ENCODE measurements at places on chromosomes 3 and 15. TPM values are rescaled to one million over a fixed set of nuclear protein-coding genes. Genes with fewer than 3 reads are reported as not detected.

Gene P2RY13
- total RNA-seq: not detected

Gene CD96
- 0.94 TPM for total RNA-seq

Gene CFAP20DC
- 6.1 TPM for total RNA-seq

Gene LMAN1L
- not detected for total RNA-seq

Gene ARHGEF26
- 12.8 TPM for total RNA-seq

Gene SLC2A2
- total RNA-seq: not detected

Gene HHLA2
- total RNA-seq: 0.07 TPM

Gene TRPM1
- total RNA-seq: 1.2 TPM

Gene TRAK1
- total RNA-seq: 41.0 TPM

Gene PIF1
- 249 TPM for total RNA-seq

Gene FILIP1L
- total RNA-seq: 0.11 TPM

Gene CPEB1
- total RNA-seq: 2.5 TPM

Gene APOD
- not detected for total RNA-seq

Gene SAXO2
- 3.8 TPM for total RNA-seq

Gene THUMPD3
- 67.5 TPM for total RNA-seq

DNA sequence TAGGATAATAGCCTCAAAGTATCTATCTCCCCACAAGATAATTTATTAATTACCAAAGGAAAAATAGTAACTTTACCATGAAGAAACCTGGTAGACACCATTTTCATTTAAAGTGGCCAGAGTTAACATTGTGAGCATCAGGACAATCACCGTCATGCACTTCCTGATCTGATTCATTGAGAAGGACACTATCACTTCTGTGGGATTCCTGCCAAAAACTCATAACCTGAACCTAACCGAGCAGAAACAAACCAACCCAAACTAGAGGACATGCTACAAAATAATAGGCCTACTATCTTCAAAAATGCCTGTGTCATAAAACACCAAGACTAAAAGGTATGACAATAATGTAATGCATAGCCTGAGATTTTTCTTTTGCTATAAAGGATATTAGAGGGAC, 39.0 kb downstream of the FSIP1 start:
- DNase-seq: no peak

GRCh38 chr15:55770806-55771205, 27.9 kb upstream of the PRTG start:
- DNase-seq: no peak

- no peak for DNase-seq
Observed at GRCh38 chr15:75185271-75186029, 16.2 kb upstream of the C15orf39 start.

DNA sequence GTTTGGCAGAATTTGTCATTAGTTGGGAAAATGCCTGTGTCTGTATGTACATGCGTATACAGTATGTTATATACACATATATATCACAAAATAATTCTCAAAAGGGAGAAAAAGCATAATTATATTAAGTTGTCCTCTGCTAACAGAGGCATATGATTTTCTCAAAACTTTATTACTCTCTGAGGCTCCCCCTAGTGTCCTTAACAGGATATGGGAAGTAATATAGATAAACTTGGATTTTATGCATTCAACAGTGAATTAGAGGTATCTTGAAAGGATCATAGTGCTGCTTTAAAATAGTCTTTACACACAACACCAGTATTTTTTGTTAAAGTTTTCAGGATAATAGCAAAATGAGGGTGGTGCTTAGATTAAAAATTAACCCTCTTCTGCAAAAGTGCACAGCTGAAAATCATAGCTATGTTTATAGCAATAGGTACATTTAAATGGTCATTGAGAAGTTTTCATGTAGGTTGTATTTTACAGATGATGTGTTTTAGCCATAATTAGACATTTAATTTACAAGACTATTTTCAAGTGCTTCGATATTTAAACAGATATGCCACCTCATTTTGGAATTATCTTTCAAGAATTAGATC, 454.0 kb upstream of the ROBO2 start:
- no peak for DNase-seq

DNA sequence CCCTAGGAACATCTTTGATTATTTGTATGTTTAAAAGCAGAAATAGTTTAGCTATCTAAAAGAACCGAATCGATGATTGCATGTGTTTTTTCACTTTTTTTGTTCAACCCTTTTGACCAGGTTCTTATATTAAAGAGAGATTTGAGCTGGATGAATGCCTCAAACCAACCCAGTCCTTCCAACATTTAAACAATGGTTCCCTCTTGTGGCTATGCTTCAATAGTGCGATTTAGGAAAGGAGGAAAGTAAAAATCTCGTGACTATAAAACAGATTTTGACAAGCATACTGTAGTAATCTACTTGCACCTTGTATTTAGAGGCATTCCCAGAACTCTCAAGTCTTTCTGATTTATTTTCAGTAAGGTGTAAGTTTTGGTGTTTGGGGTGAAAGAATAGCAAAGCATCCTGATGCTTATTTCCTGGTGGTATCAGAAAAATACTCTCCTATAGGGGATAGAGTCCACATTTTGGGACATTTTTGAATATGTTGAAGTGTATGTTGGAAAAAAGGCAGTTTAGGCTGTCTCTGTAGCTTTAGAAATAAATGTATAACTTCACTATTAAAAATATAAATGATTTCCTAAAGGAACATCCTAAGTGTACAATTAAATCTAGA, 159.6 kb upstream of the KCNH8 start:
- DNase-seq: no peak

- DNase-seq: no peak
Observed at GRCh38 chr15:68400066-68400456, 31.9 kb downstream of the ITGA11 start.

GRCh38 chr3:46369675-46370132, 1.0 kb upstream of the CCR5 start:
- DNase-seq: no peak

DNA sequence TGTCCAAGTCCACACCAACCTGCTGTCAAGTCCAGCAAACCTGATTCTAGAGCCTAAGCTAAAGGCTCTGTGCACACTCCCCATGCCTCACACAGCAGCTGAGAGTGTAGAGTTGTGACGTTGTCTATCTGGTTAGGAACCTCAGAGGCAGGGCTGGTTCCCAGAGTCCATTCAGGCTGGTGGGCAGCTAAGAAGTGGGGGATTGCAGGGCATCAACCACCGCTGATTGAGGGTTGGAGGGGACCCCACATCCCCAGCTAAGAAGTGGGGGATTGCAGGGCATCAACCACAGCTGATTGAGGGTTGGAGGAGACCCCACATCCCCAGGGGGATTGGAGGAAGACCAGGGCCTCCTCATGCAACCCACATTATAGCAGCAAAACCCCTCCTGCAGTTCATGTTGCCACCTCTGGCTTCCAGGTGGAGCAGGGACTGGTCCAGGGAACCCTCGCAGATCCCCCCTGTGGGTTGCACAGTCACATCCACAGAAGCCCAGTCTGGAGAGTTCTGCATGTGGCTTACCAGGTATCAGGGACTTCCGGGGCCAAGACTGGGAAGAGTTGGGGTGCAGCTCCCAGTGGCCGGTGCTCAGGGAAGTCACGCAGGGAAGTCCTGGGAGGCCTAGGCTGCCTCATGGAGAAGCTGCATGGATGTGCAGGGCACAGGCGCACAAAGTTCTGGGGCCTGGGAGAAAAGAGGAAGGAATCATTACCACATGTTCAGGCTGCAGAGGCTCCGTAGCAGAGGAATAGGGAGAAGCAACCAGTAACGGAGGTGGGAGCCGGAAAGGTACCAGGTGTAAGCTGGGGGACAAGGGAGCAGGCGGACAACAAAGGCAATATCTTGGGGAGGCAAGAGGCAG, 71.4 kb upstream of the PCSK6 start:
- DNase-seq: no peak

GRCh38 chr15:60611592-60612346, 132.8 kb upstream of the ICE2 start:
- no peak for DNase-seq

- DNase-seq: no peak
Observed at GRCh38 chr15:101071651-101072050, 152.5 kb downstream of the LRRK1 start.

DNA sequence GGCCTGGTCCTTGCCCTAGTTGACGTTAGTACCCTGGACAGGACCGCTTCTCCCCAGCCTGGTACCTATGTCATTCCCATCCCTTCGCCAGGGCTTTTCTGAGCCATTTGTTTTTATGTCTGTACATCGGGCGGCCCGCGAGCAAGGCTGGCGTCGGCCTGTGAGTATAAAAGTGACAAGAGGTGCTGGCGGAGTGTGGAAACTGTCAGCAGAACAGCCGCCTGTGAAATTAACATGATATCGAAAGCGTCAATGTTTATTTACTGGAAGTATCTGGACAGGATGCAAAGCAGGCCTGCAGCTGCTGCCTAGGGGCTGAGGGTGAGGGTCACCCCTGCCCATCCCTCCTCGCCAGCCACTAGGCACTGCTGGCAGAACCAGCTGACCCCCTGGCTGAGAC, 33.4 kb downstream of the LINGO1 start:
- no peak for DNase-seq

GRCh38 chr15:86756688-86757087, 677.0 kb downstream of the AGBL1 start:
- no peak for DNase-seq

- DNase-seq: no peak
Observed at GRCh38 chr3:16886303-16886683, 1.5 kb downstream of the PLCL2 start.

DNA sequence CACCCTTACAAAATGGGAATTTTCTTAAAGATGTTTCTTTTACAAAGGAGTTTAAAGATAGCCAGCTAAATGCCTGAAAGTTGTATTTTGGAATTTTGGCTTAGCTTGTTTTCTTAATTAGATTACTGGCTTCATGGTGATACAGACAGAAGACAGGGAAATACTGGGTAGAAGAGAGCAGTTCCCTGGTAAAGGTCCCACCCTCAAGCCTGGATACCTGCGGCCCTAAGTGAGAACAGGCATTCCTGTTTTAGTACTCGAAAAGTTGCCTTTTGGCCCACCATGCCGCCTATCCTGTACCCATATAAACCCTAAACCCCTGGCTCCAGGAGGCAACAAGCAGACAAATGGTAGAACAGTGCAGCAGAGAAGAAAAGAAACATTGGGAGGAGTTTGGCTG, 29.4 kb downstream of the SETMAR start:
- DNase-seq: no peak

DNA sequence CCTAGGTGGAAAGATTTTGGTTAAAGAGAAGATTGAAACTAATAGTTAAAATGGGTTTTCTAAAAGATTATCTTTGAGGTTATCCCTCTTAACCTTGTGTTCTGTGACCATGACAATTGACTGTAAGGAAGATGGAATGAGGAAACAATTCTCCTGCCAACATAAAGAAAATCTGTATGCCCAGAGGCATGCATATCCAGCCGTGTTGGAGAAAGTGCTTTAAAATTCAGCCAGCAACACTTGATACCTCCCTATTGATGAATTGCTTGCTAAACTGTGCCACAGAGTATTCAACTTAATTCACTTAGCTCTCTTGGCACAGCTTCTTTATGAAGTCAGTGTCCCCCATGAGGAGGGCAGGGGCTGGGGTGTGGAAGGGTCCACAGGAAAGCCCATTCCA, 203.5 kb downstream of the UBE2E2 start:
- no peak for DNase-seq

DNA sequence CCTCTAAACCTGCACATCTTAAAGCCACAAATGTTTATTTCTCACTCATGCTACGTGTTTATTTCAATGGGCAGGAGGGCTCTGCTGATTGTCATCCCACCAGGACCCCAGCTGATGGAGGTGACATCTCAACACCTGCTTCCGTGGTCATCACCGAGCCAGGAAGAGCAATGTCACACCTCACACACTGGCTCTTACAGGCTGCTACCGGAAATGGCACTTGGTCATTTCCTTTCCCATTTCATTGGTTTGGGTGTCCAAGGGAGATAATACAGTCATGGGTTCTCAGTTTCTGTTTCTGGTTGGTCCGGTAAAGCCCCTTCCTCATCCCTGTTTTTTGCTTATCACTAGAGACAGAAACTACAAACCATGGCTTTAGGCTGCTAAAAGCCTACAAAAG, 41.9 kb downstream of the ABHD2 start:
- DNase-seq: no peak

DNA sequence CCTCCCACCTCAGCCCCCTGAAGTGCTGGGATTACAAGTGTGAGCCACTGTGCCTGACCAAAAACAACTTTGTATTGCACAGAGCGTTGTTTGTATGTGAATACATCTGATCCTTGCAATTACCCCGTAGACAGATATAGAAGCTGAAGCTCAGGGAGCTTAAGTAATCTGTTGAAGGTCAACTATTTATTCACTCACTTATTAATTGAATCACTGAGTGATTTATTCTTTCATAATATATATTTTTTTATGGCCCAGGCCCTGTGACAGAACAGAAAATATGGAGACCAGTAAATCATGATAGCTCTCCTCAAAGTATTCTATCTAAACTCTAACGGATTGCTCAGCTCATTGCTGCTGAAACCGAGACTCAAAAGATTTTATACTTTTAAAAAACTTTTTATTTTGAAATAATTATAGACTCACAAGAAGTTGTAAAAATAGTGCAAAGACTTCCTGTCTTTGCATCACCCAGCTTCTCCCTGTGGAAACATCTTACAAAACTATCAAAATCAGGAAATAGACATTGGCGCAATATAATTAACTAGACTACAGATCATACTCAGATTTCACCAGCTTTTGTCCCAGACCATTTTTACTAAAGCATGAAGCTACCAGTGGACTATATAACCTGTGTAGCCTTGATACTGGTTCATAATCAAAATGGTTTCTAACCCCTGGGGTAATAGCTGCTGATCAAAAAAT, 466.1 kb downstream of the PDCD6IP start:
- DNase-seq: no peak

DNA sequence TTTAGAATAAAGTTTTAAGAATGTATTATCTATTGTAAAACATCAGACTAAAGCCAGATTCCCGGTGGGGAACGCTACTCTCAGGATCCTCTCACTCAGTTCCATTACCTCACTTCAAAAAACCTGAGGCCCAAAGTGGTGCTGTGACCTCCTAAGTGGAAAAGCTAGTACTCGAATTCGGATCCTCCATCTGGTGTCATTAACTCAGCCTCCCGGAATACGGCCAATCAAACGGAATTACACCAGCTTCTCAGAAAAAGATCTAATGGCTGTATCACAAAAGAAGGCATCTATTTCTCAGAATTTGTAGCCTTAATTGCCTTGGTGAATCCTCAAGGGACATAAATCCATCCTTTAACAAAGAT, 627 bp downstream of the ACAD11 start:
- no peak for DNase-seq

DNA sequence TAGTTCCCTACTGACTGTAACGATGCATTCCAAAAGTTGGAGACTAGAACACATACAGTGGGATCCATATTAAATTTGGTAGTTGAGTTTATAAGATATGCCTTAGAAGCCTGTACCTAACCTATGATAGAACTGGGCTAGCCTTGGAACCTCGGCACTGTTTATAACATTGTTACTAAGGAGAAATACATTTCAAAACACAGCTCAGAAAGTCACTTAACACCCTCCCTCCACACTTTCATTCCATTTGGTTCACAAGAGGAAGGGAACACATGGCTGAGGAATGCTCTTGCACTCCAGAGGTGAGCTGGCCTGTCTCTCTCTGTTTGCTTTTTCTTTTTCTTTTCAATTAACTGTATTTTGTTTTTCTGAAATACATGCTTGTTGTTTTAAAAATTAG, 48.7 kb upstream of the TSC22D2 start:
- DNase-seq: no peak

GRCh38 chr3:162390891-162391290, 894.3 kb downstream of the OTOL1 start:
- no peak for DNase-seq

All from WTC11 (cell line).